Stimulated activated CD4-positive, alpha-beta T cell treated with anti-CD3 and anti-CD28 coated beads, Interleukin-4, amount 100 ng/mL, for 48 hours (primary cell): ENCODE measurements at places on chromosomes 16 and 17.
A peak's percentile ranks its signal among the peaks of the same experiment; 100 is the strongest.

- no peak for DNase-seq
Observed at GRCh38 chr17:56896968-56897359, 16.9 kb downstream of the TRIM25 start.

- DNase-seq, result no peak
Observed at GRCh38 chr17:6306820-6307219, 128.1 kb downstream of the AIPL1 start.

GRCh38 chr17:32627239-32627996 lies 140.6 kb downstream of the CDK5R1 start:
- DNase-seq, result no peak

DNA sequence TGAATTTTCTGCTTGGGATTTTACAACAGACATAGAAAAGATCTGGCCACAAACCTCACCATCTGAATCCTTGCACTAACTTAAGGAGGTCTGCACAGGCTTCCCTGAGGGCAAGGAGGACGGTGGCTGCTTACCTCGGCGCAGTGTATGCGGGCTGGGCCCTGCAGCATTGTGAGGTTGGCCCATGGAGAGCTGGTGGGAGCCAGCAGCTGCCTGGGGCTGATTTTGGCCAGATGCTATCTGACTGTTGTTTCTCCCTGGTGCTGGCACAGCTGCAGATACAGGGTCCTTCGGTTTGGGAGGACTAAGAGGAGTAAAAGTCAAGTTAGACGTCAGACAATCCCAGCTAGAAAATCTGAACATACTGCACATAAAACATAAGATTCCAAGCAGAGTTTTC lies 79.8 kb downstream of the ARHGAP17 start:
- DNase-seq, result no peak

GRCh38 chr17:14204084-14204483 lies 32.6 kb downstream of the CDRT15 start:
- no peak for DNase-seq

GRCh38 chr17:3966720-3967363 lies 2.6 kb upstream of the ATP2A3 start:
- no peak for DNase-seq

GRCh38 chr16:717450-718245 lies 2.7 kb downstream of the METRN start:
- no peak for DNase-seq

- no peak for DNase-seq
Observed at GRCh38 chr16:54477714-54478113, 191.1 kb upstream of the IRX3 start.

DNA sequence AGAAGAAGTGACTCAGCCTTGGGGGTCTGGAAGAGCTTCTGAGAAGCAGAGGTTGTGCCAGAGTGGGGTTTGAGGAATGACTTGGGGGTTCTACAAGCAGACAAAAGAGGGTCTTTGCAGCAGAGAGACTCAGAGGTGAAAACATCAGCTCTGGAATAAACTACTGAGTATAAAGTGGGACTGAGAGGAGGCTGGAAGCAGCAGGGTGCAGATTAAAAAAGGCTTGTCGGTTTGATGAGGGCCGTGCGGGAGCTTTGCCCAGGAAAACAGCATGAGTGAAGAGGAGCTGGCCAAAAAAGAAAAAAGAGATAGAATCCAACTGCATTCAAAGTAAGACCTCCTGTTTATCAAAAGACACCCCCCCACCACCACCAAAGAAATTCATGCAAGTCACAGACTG lies 13.1 kb upstream of the ACE start:
- no peak for DNase-seq

GRCh38 chr17:16407911-16408588 lies 7.3 kb upstream of the TRPV2 start:
- no peak for DNase-seq

- DNase-seq, result no peak
Observed at GRCh38 chr16:87744750-87745514, 20.9 kb downstream of the KLHDC4 start.

DNA sequence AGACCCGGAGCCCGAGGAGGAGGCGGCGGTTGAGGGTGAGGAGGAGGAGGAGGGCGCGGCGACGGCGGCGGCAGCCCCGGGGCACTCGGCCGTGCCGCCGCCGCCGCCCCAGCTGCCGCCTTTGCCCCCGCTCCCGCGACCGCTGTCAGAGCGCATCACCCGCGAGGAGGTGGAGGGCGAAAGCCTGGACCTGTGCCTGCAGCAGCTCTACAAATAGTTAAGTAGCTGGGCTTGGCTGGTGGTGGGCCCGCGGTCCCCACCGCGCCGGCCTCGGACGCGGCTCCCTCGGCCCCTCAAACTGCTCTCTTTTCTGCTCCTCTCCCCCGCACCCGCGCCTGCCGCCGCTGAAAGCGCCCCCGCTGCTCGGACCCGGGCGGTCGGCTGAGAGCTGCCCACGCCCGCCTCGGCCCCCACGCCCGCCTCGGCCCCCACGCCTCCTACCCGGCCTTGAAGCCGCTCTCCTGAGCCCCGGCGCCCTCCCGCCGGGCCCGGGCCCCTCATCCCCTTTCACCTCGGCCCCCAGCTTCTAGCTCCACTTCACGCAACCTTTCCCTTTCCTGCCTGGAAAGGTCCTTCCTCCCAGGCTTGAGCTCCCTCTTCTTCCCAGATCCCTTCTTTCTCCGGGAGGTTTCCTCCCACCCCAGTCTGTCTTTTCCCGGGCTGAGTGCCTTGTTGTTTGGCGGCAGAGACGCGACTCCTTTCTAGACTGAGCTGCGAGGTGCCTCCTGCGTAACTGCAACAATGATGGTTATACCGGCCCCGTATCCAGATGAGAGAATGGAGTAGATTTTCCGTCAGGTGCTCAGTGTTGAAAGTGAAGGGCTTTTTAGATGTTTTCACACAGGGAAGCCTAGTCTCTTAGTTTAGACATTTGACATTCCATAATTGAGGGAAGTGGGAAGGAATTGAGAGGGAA lies 850 bp downstream of the PPM1E start:
- DNase-seq, result no peak

GRCh38 chr17:2707721-2708584 lies 3.6 kb downstream of the CLUH start:
- DNase-seq, result no peak

GRCh38 chr17:49920030-49920769 lies 48.8 kb upstream of the DLX4 start:
- no peak for DNase-seq

GRCh38 chr16:81731649-81732048 lies 47.4 kb upstream of the PLCG2 start:
- no peak for DNase-seq

GRCh38 chr16:28082624-28083023 lies 19.1 kb upstream of the GSG1L start:
- no peak for DNase-seq

- no peak for DNase-seq
Observed at GRCh38 chr16:60459463-60459862, 1576.8 kb downstream of the CDH8 start.

DNA sequence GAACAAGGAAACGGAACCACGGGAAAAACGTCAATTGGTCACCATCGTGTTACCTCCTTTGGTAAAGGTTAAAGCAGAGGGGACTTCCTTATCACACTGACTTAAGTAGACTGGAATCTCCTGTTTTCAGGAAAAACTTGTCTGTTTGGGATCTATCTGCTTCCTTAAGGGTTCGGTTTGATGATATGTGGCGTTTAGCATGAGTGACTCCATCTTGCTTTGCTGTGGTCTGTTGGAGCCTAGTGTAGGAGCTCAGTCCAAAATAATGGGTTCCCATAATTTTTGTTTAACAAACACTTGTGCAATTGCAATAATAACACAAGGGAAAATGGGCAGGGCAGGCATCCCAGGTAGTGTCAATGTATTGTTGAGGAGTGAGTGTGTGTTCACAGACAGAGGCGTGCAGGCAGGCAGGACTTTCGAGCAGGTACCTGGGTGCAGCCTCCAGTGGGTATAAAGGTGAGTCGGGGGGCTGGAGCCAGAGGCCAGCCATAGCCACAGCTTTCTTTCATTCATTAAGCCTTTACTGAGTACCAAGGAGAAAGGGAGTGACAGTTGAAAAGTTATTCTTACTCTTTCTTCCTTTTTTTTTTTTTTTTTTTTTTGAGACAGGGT lies 4.3 kb upstream of the ENGASE start:
- no peak for DNase-seq

DNA sequence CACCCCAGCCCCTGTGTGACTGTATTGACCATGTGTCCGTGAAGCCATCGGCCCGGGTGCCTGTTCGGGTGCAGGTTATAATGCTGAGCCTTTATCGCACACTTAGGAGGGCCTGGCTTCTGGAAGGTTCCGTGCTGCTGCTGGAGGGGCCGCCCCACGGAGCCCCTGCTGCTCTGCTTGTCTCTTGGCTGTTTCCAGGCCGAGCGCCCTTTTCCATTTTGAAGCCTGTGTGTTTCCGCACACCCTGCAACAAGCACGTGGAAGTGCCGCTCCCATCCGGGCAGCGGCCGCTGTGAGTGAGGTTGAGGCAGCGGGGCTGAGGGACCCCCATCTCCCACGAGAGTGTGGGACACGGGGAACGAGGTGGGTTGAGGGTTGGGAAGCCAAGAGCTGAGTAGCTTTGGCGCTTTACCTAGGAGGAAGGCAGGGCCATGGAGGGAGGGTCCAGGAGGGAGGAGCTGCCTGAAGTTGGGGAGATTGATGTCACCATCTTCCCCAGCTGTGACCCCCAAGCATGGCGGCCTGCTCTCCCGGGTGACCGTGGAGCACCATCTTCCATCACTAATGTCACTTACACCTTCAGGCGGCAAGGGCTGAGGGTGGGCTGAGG lies 200.1 kb upstream of the GSE1 start:
- no peak for DNase-seq

DNA sequence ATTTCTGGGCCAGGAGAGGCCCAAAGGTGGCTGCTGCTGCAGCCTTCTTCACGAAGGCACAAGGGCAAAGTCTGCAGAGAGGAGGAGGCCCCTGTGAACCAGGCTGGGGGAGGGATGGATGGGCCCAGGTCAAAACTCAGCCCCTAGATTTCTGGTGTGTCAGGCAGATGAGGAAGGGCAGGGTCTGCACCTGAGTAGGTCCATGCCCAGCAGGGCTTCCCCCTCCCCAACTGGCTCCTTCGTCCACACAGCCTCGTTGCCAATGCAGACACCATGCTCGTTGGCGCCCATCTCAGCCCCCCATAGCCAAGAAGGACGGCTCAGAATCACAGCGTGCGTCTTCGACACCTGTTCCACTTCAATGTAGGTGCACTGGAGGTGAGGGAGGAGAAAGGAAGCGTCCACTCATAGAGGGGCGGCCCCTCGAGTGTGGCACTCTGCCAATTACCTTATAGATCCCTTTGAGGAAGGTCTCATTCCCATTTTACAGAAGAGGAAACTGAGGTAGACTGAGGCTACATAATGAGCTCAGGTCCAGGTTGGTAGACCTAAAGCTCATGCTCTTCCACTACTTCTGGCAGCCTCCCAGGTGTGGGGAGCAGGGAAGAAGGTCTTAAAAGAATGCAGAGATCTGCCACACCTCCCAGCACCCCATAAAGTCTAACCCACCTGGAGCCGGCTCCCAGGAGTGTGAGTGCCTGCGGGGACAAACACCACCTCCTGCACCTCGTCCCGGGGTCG lies 902 bp downstream of the SCRN2 start:
- DNase-seq, result no peak

DNA sequence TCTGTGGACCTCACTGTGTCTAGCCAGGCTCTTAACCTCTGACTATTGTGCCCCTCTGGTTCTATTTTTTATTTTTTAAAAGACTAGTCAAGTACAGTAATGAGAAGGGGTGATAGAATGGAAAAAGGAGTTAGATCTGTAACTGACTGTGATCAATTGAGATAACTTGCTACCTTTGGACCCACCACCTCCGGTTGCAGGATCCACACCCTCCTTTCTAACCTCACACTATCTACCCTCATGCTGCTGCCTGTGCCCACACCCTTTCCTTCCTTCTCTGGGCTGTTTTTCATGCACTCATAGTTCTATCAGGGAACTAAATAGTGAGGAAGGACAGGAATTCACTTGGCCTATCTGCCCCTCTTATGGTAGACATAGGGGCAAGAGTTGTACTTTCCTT lies 172.3 kb downstream of the KATNIP start:
- DNase-seq, result no peak

GRCh38 chr17:41631025-41631897 lies 6.9 kb upstream of the KRT17 start:
- no peak for DNase-seq

DNA sequence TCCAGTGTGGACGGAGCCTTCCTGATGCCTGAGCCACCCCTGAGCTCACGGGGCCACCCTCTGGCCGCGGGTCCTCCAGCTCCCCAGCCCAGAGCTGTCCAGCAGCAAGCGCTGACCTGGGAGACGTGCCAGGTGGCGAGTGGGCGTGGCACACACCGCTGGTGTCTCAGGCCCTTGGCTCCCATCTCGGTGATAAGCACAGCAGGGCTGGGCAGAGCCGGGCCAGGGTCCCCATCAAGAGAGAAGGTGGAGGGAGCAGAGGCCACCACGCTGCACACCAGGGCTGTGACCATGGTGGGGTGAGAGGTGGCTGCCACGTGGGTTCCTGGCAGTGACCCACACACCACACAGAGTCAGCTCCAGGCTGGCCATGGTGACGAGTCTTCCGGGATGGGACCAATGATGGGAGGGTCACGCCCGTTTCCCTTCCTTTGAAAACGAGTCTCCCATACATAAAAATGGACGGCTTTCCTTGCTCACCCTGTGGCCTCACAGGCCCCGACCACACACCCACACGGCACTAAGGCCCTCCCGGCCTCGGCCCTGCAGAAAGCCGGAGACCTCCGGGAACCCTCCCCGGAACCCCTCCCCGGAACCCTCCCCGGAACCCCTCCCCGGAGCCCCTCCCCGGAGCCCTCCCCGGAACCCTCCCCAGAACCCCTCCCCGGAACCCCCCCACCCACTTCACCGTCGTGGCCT lies 16.8 kb downstream of the UTS2R start:
- DNase-seq, result no peak

DNA sequence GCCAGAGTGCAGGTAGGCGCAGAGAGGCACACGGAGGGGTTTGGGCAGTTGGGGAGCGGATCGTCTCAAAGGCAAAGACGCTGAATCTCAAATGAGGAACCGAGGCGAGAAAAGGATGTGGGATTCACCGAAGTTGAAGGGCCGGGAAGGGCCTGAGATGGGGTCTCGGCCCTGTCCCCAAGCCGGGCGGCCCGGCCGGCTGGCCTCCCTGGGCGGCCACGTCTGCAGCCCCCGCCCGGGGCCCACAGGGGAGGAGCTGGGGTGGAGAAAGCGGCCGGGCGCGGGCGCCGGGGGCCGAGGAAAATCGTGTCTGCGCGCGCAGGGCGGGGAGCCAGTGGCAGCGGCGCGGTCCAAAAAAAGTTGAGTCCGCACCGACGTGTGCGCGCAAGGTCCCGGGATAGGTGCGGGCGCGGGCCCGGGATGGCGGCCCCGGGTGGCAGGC lies 458 bp downstream of the SLC12A4 start:
- DNase-seq, result no peak

GRCh38 chr16:15542261-15542660 lies 100.7 kb downstream of the MARF1 start:
- no peak for DNase-seq

DNA sequence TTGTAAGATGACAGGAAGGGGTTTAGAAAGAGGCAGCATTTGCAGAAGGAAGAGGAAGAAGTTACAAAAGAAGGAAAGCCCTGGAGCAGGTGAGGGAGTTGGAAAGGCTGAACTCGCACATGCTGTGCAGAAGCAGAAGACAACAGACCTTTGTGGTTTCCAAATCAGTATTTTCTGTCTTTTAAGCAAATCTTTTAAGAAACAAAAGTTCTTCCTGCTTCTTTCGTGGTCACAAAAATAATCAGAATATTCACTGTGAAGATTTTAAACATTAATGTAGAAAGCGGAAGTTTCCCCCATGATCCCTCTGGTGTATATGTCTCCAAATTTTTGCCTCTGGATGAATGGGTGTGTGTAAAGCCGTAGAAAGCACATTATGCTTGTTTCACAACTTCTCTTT lies 25.8 kb downstream of the ZNRF1 start:
- DNase-seq, result no peak

GRCh38 chr16:66520406-66521170 lies 29.3 kb downstream of the TK2 start:
- no peak for DNase-seq

- DNase-seq, result peak; percentile 81
Observed at GRCh38 chr17:82297280-82297713, 20.1 kb downstream of the CD7 start.
